HS-5 (cell line): ENCODE measurements at places on chromosomes 1 and 21.

GRCh38 chr1:7783178-7783711, 846 bp upstream of the PER3 start:
- no peak for DNase-seq

- DNase-seq = peak; percentile 29
These were observed at the start of gene IVL for GRCh38 chr1:152907686-152908601. Gene IVL, plus strand, starts transcription at chr1:152908546. Its CDS starts 1,252 bp downstream, at chr1:152909798.

- no peak for DNase-seq
These were observed 499.2 kb downstream of the OMA1 start for GRCh38 chr1:58047265-58047858.

GRCh38 chr1:116433275-116434257, 60.5 kb downstream of the ATP1A1 start:
- DNase-seq = no peak

- DNase-seq = no peak
These were observed 77.8 kb downstream of the LHX9 start for GRCh38 chr1:197994907-197995407.

GRCh38 chr1:179023946-179024650, 1.6 kb upstream of the FAM20B start:
- DNase-seq = no peak

- peak; percentile 50 for DNase-seq
These were observed 88.4 kb upstream of the RHOU start for GRCh38 chr1:228646717-228647522.

DNA sequence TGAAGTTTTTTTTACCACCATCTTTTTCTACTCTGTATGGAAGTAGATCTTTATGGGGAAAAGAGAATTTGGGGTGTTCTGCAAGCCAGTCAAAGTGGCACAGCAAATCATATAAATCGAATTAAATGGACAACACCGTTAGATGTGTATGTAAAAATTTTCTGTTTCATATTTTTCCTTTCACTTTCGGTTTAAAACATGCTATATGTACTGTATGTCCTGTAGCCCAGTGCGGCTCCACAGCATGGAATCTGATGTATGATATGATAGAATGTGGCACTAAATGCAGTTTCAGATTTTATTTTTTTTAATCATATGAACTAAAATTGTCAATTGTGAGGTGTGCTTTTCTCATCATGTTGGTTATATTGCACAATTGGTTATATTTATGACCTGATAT, 32.9 kb downstream of the RAB4A start:
- DNase-seq = no peak

GRCh38 chr1:94531664-94532063, 9.9 kb downstream of the F3 start:
- no peak for DNase-seq

GRCh38 chr1:78831731-78832360, 174.7 kb downstream of the ADGRL4 start:
- peak; percentile 97 for DNase-seq

DNA sequence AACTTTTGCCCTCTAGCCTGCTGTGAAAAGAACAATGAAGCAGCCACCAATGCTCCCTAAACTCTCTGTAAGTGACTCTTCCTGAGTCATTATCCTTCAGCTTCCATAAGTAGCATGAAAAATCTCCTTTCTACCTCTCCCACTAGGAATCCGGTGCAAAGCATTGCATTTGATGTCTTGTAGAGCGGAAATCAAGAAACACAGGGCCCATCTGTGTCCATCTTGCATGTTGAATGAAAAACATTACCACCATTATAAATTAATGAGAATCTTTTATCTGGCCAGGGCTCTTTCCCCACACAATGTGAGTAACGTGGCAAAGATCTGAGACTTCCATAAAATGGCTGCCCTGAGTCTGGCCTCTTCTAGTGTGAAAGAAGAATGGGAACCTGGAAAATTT, 324.4 kb downstream of the ADGRL2 start:
- DNase-seq = no peak

DNA sequence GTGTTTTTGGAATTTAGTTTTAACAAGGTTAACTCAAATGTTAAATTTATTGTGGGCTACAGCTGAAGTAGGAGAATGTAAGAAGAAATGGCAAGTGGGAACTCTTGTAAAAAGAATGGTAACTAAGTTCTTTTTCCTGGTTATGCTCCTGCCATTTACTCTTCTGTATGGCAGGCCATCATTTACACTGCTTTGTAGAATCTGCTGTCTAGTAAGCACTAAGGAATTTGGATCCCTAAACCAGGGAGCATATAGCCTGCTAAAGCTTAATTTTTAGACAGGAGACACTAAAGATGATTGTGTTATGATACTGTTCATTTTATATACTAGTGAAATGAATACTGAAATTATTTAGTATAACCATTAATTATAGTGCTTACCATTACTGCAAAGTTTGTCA, 85.3 kb downstream of the CAMTA1 start:
- no peak for DNase-seq

- peak; percentile 26 for DNase-seq
These were observed 232.9 kb upstream of the SGIP1 start for GRCh38 chr1:66300972-66301451.

GRCh38 chr1:160752924-160753323, 13.9 kb downstream of the SLAMF7 start:
- DNase-seq = no peak

DNA sequence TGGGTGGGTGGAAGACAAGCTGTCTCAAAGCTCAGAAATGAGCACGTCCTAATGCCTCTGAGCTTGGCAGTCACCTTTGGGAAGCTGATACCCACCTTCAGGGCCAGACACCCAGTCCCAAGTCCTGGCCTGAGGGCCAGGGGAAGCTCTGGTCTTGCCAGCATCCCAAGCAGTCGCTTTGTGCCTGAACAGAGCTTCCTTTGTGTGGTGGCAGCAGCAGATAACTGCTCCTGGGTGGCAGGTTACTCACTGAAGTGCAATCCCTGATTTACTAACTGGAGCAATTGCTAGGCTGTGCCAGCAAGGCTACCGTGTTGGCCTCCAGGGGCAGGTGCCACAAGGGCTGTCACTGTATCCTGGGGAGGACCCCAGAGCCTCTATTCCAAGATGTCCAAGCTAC, 40.4 kb upstream of the GRHL3 start:
- no peak for DNase-seq

GRCh38 chr1:246039584-246039983, 467.5 kb downstream of the SMYD3 start:
- DNase-seq = no peak

GRCh38 chr1:70767377-70767776, 280.2 kb downstream of the PTGER3 start:
- peak; percentile 63 for DNase-seq

DNA sequence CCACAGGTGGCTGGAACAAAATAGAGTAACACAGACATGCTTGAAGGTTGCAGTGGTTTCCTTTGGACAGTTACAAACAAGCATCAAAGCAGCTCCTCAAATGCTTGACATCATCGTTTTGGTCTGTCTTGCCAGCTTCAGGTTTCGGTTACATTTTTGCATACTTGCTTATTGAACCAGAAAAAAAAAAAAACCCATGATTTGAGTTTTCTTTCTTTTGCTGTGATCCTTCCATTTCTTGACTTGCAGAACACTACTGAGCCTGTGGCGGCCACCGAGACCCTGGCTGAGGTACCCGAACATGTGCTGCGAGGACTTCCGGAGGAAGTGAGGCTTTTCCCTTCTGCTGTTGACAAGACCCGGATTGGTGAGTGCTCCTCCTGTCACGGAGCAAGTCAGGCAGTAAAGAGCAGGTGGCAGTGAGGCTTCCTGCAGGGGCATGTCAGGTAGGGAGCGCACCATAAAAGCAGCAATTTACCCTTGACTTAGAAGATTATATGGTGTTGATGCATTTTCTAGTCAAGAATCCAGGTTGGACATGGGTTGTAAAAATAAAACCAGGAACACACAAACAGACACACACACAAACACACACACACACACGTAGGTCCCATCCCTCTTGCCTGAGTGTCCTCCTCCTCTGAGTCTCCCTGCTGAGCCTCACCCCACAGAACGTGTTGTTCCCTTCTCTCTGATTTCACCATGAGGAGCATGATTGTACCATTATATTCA, 30.9 kb downstream of the PRDM2 start:
- no peak for DNase-seq

- DNase-seq = no peak
These were observed 53.2 kb upstream of the RAVER2 start for GRCh38 chr1:64691626-64692025.

DNA sequence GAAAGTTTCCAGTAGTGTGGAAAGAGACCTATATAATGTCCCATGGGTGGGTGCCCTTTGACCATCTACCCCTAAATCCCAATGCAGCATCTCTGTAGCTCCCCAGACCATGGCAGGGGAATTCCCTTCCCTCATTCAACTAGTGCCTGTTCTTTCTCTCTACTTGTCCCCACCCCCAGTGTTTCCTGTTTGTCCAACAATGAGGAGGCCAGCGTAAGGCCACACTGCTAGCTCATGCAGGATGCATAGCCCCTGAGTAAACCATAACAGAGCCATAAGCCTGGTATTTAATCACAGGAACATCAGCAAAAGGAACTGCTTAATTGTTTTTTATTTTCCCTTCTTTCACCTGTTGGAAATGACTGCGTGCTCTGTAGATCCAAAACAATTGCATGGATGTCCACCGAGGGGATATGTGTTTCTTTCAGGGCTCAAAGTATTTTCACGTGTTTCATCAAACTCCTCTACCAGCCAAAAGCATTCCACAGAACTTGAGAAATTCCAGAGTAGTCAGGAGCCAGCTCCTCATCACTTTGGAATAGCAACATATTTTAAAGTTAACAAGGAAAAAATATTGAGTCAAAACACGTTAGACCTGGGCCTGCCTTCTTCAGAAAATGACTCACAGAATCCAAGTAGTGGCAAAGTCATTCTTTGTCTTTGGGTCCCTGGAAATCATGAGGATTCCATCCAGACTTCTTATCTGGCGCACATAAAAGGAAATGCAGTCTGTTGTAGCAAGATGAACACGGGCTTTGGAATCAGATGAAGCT, 162.5 kb upstream of the SGIP1 start:
- DNase-seq = peak; percentile 47

DNA sequence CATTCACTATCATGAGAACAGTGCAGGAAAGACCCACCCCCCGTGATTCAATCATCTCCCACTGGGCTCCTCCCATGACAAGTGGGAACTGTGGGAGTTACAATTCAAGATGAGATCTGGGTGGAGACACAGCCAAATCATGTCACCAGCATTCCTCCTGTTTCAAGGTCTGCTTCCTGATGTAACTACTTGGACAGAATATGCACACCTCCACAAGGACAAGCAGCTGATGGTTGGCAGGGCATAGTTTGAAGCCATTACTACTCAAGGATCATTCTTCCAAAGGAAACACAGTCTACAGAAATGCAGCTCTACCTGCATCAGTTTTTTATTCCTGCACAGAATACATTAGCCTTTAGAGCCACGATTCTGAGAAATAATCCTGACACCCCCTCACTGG, 28.5 kb upstream of the RNF2 start:
- no peak for DNase-seq

DNA sequence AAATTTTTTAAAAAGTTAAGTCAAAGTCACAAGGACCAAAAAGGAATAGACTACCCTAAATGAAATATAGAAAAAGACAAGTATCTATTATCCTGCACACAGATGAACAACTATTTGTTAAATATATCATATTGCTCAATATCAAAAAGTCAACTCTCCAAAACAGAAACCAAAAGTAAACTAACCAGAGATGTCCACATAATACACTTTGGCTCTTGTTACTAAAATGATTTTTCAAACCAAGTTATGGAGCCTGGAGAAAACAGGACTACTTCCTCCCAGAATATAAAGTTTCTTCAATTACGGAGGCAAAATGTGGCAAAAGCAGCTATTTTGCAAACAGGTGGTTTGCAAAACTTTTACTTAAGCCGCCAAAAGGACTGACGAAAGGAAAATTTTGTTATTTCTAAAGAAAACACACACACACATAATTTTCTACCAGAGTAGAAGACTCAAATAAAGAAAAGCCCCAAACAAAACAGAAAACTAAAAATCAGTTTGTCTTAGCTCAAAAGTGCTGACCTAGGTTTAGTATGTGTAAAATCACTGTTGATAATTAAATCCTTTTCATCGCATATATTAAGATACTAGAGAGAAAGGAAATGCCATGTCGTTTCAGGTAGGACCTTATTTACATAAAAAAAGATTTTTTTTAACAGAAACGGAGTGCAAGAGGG, 1.1 kb downstream of the DPYD start:
- peak; percentile 42 for DNase-seq

DNA sequence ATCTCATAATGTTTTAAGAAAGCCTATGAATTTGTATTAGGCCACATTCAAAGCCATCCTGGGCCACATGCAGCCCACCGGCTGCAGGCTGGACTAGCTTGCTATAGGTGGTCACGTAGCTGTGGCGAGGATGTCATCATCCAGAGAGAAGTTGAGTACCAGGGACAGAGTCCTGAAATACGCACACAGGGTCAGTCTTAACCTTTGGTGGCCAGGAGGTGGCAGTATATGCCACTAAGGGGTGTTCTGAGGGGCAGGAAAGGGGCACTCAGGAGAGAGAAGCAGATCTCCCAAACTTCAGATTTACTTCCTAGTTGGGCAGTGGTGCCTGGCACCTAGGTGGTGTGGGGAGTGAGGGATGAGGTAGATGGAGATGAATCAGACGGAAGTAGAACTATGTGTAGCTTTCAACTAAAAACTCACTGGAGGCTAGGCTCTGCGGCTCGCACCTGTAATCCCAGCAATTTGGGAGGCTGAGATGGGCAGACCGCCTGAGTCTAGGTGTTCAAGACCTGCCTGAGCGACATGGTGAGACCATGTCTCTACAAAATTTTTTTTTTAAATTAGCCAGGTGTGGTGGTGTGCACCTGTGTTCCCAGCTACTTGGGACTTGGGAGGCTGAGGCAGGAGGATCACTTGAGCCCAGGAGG, 16.3 kb upstream of the CDK18 start:
- no peak for DNase-seq

DNA sequence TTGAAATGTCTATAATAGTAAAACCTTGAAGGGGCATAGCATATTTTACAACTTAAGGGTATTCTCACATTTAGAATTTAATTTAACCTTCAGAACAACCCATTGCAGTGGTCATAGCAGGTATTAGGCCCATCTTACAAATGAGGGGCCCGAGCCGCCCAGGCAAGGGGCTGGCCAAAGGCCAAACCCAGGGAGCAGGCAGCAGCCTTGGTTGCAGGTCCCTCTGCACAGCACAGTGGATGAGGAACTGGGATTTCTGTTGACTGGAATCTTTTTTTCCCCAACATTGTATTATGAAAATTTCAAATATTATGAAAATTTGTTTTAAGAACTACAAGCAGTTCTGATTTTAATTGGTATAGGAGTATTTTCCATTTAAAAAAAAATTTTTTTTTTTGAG, 33.2 kb downstream of the CCSAP start:
- DNase-seq = no peak

GRCh38 chr1:60078182-60078581, 4.6 kb upstream of the C1orf87 start:
- DNase-seq = no peak

DNA sequence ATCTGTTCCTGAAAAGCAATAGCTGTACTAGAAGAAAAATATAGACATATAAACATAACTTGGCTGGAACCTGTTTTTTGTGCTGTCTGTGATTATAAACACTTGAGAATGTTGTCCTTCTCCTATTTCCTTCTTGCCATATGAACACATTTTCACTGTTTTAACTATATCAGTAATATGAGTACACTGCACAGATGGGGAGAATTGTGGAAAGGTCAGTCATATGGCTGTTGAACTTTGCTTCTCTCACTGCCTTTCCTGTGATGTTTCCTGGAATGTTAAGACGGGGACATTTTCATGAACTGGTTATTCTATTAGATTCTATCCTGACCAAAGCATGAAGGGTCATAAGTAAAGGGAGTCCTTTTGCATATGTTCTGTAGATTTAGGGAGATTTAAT, 24.9 kb downstream of the HMCN1 start:
- no peak for DNase-seq
